ENCODE measurements at places on chromosomes 2 and 18. TPM values are rescaled to one million over a fixed set of nuclear protein-coding genes. Genes with fewer than 3 reads are reported as not detected.

- no peaks in the 10 kb centered on the region for H3K36me3 ChIP-seq
- no peak overlapping the region for H3K4me3 ChIP-seq
- no peaks in the 10 kb centered on the region for H3K27me3 ChIP-seq
- no peak for DNase-seq
- H3K27ac ChIP-seq = no peak overlapping the region
These were observed 152.6 kb downstream of the TMEFF2 start for GRCh38 chr2:192042126-192042525.

- DNase-seq = no peak
- no peaks in the 10 kb centered on the region for H3K36me3 ChIP-seq
- H3K27ac ChIP-seq = no peak overlapping the region
- no peaks in the 10 kb centered on the region for H3K4me1 ChIP-seq
- peaks cover 12% of the 10 kb centered on the region for H3K27me3 ChIP-seq
These were observed 139.0 kb downstream of the CELF4 start for GRCh38 chr18:37426586-37426985.

- peaks cover 67% of the 10 kb centered on the region for H3K36me3 ChIP-seq
- H3K27ac ChIP-seq = peak overlapping the region; percentile 19
- peaks cover 20% of the 10 kb centered on the region for H3K4me1 ChIP-seq
- H3K4me3 ChIP-seq = no peak overlapping the region
These were observed 60.4 kb downstream of the WDSUB1 start for GRCh38 chr2:159226059-159226461.

SCN9A gene
- 47.3 TPM for total RNA-seq

GRCh38 chr18:13258921-13259320 is 40.4 kb downstream of the LDLRAD4 start:
- DNase-seq = no peak
- peaks cover 34% of the 10 kb centered on the region for H3K4me1 ChIP-seq
- H3K27me3 ChIP-seq = peaks cover 8% of the 10 kb centered on the region
- no peaks in the 10 kb centered on the region for H3K36me3 ChIP-seq

UGT1A6 gene
- not detected for total RNA-seq

RAD51AP2 gene
- 0.44 TPM for total RNA-seq

ALK gene
- total RNA-seq = 0.05 TPM

ATP6V1B1 gene
- not detected for total RNA-seq

GRCh38 chr2:10354399-10354798 is 51.7 kb downstream of the HPCAL1 start:
- H3K4me3 ChIP-seq = peak overlapping the region; percentile 13
- no peak overlapping the region for H3K27ac ChIP-seq
- no peak for DNase-seq
- peaks cover 12% of the 10 kb centered on the region for H3K36me3 ChIP-seq

GNAL gene
- 9.7 TPM for total RNA-seq

GPAT2 gene
- total RNA-seq = 0.15 TPM

REEP1 gene
- total RNA-seq = 0.62 TPM

LRP1B gene
- 1.4 TPM for total RNA-seq

GRCh38 chr2:30990671-30991070 is 147.6 kb downstream of the GALNT14 start:
- peaks cover 1% of the 10 kb centered on the region for H3K4me1 ChIP-seq
- H3K4me3 ChIP-seq = no peak overlapping the region
- no peak overlapping the region for H3K27ac ChIP-seq
- DNase-seq = no peak
- no peaks in the 10 kb centered on the region for H3K36me3 ChIP-seq

DNA sequence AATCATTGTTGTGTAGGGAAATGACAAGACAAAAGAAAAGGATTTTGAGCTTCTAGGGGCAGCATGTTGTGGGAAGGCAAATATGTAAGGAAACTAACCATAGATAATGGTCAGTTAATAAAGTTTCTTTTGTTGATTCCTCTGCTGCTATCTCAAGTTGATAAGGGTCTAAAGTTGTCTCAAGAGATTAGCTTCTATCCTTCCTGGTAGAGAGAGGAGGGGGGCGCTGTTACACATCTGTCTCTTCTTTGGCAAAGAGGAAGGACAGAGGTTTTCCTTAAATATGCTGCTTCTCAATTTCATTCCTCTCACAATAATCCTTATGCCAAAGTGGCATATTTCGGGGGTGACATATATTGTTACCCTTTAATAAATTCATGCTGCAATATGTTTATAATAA is 944.0 kb downstream of the DPP10 start:
- no peak for DNase-seq
- H3K4me1 ChIP-seq = no peaks in the 10 kb centered on the region

DNA sequence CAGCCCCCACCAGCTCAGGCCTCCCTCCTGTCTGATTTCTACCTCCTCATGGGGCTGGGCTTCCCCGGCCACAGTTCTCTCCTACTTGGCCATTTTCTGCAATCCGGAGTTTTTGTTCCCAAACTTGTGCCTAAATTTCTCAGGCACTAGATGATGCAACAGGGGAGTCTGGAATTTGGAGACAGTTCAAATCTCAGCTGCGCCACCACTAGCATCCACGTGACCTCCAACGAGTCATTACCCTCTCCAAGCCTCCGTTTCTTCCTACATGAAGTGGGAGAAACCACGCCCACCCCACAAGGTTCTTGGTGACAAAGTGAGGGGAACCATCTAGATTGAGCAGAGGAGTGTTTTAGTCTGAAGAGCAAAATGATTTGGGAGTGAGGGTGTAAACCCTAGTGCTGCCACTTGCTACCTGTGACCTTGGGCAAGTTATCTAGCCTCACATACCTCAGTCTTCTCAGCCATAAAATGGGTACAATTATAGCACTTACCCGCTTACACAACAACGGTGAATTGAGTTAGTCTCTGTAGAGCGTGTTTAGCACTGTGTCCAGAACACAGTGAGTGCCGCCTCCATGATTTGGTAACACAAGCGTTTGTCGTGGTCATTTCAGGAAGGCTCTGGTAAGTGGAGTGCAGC is 61.4 kb upstream of the ASAP2 start:
- H3K36me3 ChIP-seq = peaks cover 3% of the 10 kb centered on the region
- H3K27me3 ChIP-seq = peaks cover 15% of the 10 kb centered on the region
- no peak overlapping the region for H3K4me3 ChIP-seq

- DNase-seq = no peak
- no peak overlapping the region for H3K27ac ChIP-seq
- H3K4me3 ChIP-seq = no peak overlapping the region
- no peaks in the 10 kb centered on the region for H3K36me3 ChIP-seq
These were observed 90.0 kb downstream of the TFCP2L1 start for GRCh38 chr2:121195036-121195435.

DNA sequence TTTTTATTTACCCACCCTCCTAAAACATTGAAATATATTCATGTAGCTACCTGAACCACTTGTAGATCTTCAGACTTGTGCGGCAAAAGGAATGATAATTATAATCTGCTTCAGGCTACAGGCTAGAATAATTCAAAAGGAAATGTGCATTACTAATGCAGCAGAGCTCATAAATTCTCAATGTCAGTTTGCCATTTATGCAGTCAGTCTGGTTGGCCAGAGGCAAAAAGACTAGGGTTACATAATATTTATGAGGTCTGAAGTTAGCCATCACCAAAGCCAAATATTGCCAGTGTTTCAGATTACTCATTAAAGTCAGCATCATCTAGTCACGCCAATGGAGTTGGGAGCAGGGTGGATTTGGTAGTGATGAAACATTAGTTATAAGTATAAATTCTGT is 38.9 kb downstream of the METAP1D start:
- no peaks in the 10 kb centered on the region for H3K27me3 ChIP-seq
- no peak overlapping the region for H3K27ac ChIP-seq
- DNase-seq = no peak
- no peaks in the 10 kb centered on the region for H3K4me1 ChIP-seq
- no peaks in the 10 kb centered on the region for H3K36me3 ChIP-seq

MPV17 gene
- 55.0 TPM for total RNA-seq

DNA sequence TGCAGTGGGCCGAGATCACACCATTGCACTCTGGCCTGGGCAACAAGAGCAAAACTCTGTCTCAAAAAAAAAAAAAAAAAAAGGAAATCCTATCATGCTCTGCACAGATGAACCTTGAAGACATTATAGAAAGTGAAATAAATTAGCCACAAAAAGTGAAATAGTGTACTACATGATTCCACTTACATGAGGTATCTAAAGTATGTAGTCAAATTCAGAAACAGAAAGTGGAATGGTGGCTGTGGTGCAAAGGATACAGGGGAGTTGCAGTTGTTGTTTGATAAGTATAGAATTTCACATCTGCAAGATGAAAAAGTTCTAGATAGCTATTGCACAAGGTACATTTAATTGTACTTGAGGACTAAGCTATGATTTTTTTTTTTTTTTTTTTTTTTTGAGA is 5.2 kb downstream of the ZRANB3 start:
- DNase-seq = no peak
- no peak overlapping the region for H3K4me3 ChIP-seq
- no peaks in the 10 kb centered on the region for H3K36me3 ChIP-seq
- H3K27me3 ChIP-seq = no peaks in the 10 kb centered on the region
- H3K4me1 ChIP-seq = peaks cover 5% of the 10 kb centered on the region

DNA sequence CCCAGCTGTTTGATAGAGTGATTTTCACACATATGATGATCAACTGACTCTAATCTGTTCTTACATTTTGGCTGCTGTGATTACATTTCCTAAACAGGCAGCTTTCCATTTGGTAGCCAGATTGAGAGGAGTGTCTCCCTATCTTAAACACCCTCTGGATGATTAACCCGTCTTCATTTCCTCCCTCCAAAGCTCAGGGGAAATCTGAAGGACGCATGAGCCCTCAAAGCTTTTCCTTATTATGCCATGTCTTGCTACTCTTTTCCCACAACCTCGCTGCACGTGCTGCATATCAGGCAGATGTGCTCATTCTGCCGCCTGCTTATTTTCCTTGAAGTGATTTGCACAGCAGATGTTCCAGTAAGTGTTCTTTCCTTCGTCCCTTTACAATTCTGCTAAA is 837.4 kb downstream of the LRRTM4 start:
- H3K27me3 ChIP-seq = peaks cover 1% of the 10 kb centered on the region
- H3K4me3 ChIP-seq = no peak overlapping the region
- no peaks in the 10 kb centered on the region for H3K36me3 ChIP-seq
- no peak overlapping the region for H3K27ac ChIP-seq
- peaks cover 3% of the 10 kb centered on the region for H3K4me1 ChIP-seq
- DNase-seq = no peak

VWC2L gene
- not detected for total RNA-seq

DNA sequence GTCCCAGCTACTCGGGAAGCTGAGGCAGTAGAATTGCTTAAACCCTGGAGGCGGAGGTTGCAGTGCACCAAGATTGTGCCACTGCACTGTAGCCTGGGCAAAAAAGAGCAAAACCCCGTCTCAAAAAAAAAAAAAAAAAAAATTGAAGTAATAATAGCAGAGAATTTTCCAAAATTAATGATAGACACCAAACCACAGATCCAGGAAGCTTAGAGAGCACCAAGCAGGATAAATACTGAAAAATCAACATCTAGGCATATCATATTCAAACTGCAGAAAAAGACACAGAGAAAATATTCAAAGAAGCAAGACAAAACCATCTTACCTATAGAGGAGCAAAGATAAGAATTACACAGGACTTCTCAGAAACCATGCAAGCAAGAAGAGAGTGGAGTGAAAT is 33.5 kb downstream of the BUB1 start:
- DNase-seq = no peak
- no peaks in the 10 kb centered on the region for H3K27me3 ChIP-seq
- no peak overlapping the region for H3K27ac ChIP-seq
- no peaks in the 10 kb centered on the region for H3K36me3 ChIP-seq
- no peak overlapping the region for H3K4me3 ChIP-seq
- H3K4me1 ChIP-seq = no peaks in the 10 kb centered on the region

- no peak overlapping the region for H3K4me3 ChIP-seq
- H3K36me3 ChIP-seq = no peaks in the 10 kb centered on the region
- peaks cover 2% of the 10 kb centered on the region for H3K27me3 ChIP-seq
- DNase-seq = no peak
- H3K27ac ChIP-seq = no peak overlapping the region
- H3K4me1 ChIP-seq = peaks cover 2% of the 10 kb centered on the region
These were observed 46.3 kb upstream of the STAT4 start for GRCh38 chr2:191197096-191197495.

ATAD2B gene
- total RNA-seq = 23.6 TPM

GRCh38 chr2:239625971-239626734 is 225.3 kb upstream of the HDAC4 start:
- no peak overlapping the region for H3K4me3 ChIP-seq
- H3K27ac ChIP-seq = no peak overlapping the region
- DNase-seq = no peak
- no peaks in the 10 kb centered on the region for H3K36me3 ChIP-seq
- no peaks in the 10 kb centered on the region for H3K4me1 ChIP-seq

PROC gene
- not detected for total RNA-seq

DNA sequence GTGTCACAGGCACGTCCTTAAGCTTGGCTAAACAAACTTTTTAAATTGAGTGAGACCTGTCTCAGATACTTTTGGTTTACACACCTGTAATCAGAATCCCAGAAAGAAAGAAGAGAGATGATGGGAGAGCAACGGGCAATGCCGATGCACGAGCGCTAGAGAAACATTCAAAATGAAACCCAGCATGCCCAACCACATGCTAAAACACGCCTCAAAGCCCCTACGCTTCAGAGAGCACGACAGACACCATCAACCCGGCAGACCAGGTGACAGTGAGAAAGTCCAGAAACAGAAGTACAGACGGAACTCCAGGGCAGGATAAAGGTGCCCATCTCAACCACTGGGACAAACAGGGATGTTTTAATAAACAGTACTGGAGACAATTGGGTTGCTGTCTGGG is 85.5 kb downstream of the HDAC4 start:
- no peak overlapping the region for H3K4me3 ChIP-seq
- H3K4me1 ChIP-seq = peaks cover 14% of the 10 kb centered on the region
- no peak overlapping the region for H3K27ac ChIP-seq
- H3K36me3 ChIP-seq = peaks cover 11% of the 10 kb centered on the region
- DNase-seq = no peak

DNA sequence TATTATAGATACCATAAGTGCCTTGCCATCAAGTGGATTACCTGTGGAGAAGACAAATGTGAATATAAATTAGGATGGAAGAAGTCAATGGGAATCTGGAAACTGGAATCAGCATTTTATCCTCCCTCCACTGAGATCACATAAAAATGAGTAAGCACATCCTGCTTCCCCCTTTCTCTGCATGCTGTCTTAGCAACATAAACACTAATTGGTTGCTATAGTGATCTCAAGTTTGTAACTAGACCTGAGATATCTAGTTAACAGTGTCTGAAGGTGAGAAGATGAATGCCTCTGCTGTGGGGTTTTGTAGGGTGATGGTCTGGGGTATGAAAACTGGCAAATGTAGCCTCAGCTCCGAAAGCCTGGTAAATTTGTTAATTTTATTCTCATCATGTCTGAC is 1357.5 kb upstream of the CELF4 start:
- H3K27me3 ChIP-seq = no peaks in the 10 kb centered on the region
- H3K36me3 ChIP-seq = no peaks in the 10 kb centered on the region
- peaks cover 5% of the 10 kb centered on the region for H3K4me1 ChIP-seq
- DNase-seq = no peak

- H3K27me3 ChIP-seq = peaks cover 2% of the 10 kb centered on the region
- H3K4me3 ChIP-seq = no peak overlapping the region
- no peaks in the 10 kb centered on the region for H3K36me3 ChIP-seq
- no peak for DNase-seq
- no peak overlapping the region for H3K27ac ChIP-seq
These were observed 254.3 kb upstream of the TNP1 start for GRCh38 chr2:217114117-217114516.

- no peak for DNase-seq
- H3K4me1 ChIP-seq = no peaks in the 10 kb centered on the region
- no peaks in the 10 kb centered on the region for H3K36me3 ChIP-seq
- H3K27me3 ChIP-seq = peaks cover 2% of the 10 kb centered on the region
- no peak overlapping the region for H3K4me3 ChIP-seq
- no peak overlapping the region for H3K27ac ChIP-seq
These were observed 151.6 kb downstream of the GLI2 start for GRCh38 chr2:120887320-120887697.

MEP1B gene
- 0.15 TPM for total RNA-seq

GRCh38 chr2:20185176-20186022 is 39.5 kb downstream of the SDC1 start:
- no peaks in the 10 kb centered on the region for H3K36me3 ChIP-seq
- H3K27ac ChIP-seq = no peak overlapping the region

MC2R gene
- not detected for total RNA-seq

Data from endothelial cell (in vitro differentiated cells).